HT-29 (cell line): ENCODE measurements at places on chromosomes 5 and 9. TPM values are rescaled to one million over a fixed set of nuclear protein-coding genes. Genes with fewer than 3 reads are reported as not detected.
A peak's percentile ranks its signal among the peaks of the same experiment; 100 is the strongest.

DNA sequence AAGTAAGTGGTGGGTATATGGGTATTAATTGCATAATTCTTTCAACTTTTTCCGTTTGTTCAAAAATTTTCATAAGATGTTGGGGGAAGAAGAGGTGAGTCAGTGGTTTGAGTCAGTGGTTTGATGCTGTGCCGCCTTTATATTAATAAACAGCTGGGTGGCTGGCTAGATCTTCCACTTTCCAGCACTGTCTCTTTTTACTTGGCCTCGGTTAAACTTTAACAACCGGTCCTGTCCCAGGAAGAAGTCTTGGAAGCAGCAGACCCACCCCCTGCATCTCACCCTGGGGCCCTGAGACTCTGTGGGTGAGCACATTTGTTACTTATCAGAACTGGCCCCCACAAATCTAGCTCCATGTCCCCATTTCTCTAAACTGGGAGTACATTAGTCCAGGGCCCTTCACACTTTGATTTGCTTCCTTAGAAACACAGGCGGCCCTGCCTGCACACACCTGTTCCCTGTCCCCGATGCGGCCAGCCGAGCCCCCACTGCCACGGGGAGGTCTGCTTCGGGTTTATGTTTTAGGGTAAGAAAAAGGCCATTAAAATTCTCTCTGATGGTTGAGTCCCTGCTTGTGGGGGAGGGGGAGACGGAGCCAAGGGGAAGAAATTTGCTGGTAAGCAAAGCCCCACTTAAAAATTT, 90.7 kb downstream of the PTCH1 start:
- DNase-seq = peak; percentile 65

DNA sequence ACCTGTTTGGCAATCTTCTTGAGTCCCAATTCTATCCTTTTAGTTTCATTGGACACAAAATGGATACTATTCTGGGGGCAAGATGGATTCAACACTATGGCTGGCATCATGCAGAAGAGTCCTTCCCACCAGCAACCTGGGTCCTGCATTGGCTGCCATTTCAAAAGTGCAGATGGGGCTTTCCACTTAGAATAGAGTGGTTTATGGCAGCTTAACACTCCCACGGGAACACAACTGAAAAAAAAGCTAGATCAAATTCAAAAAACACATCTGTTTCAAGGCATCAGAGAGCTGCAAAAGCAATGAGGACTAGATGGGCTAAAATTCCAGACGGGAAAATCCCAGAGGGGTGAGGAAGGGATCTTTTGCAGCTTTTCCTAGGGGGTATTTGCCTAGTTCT, 11.2 kb upstream of the HMHB1 start:
- no peak for DNase-seq

DNA sequence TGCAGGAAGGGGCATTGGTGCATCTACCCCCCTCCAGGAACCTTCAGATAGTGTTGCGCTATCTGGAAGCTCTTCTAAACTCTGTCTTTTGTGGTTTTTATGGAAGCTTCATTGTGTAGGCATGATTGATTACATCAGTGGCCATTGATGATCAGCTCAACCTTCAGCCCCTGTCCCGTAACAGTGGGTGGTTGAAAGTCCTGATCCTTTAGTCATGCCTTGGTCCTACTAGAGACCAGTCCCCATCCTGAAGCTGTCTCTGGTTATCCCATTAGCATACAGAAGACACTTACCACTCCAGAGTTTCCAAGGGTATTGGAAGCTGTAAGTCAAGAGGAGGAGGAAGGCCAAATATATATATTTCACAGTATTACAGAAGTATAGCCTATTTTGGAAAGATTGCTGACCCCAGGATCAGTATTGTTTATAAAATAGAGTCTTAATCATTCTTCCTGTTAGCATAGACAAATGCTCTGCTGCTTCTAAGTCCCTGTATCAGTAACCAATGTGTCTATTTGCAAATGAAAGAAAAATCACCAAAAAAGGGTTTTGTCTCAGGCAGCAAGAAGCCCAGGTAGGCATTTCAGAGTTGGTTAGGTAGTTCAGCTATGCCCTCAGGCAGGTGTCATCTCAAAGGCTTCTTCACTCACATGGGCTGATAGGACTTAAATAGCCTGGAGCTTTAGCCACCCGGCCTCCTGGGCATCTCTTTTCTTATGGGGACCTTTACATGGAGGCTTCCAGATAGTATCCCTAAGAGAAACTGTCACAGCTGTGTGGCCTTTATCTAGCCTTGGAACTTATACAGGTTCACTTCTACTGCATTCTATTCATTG, 41.6 kb downstream of the SPIN1 start:
- DNase-seq = no peak

- DNase-seq = no peak
Observed at GRCh38 chr5:123651234-123651633, 139.3 kb downstream of the CSNK1G3 start.

DNA sequence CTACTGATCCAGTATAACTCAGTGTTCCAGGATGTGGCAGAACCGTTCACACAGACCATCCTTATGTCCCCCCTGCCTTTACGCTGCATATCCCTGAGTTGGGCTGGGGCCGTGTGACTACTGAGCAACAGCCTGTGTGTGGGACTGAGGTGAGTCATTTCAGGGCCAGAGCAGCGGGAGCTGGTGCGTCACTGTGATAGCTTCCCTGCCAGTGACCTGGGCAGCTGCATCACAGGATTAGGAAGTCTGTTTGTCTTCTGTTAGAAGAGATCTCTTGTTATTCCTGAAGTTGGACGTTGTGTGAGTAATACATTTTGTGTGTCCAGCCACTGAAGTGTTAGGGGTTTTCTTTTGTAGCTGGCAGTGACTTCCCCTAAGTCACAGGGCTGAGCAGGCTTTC, 35.6 kb downstream of the TPPP start:
- no peak for DNase-seq

DNA sequence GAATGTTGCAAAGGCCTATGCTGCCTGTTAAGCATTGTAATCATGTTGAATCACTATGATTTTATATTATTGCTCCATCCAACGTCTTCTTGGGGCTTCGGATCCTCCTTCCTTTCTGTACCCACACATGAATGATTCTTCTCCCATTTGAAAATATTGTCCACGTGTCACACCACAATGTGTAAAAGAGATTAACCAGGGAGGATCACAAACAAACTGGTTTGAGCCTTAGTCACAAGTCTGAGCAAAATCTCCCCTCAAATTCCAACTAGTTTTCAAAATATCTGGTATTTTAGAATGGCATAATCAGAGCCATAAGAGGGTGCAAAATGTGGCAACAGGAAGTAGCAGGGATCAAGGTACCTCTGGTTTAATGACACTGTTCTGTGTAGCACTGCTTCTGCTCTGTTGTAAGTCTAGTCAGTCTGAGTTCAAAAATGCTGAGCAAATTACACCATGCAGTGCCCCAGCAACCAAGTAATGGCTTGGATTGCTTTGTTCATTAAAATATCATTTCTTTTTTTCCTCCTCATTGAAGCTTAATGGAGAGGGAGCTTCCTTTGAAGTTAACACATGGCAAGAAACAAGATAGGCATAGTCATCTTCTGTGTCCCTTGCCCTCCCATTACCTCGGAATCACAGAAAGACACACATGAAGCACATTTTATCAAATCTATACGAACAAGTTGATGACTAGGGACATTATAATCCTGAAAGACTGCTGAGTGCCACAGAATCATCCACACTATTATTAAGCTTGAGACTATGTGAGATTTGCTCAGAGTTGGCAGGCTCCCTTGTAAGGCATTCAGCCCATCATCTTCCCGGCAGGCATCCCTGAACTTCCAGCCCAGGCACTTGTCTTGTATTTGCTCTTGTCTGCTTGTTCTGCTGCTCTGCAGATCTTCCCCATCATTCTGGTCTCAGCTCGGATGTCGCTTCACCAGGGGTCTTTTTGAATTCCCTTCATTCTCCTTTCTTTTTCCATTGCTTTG, 102.0 kb upstream of the PRLR start:
- DNase-seq = no peak

DNA sequence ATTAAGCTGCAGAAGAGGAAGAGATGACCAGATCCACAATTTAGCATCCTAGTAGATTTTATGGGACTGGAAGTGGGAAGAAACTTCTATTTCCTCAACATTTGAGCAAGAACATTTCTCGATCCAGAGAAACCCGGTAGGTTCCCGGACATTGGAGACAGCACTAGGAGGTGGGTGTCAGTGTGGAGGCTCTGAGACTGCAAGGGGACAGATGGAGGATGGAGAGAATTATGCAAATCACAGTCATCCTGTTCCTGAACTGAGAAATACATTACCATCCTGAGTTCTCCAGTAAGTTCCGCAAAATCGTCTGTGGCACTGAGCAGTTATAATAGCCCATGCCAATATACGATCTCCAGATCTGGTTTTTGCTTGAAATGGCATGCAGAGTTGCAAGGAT, 25.6 kb downstream of the GLDC start:
- no peak for DNase-seq

DNA sequence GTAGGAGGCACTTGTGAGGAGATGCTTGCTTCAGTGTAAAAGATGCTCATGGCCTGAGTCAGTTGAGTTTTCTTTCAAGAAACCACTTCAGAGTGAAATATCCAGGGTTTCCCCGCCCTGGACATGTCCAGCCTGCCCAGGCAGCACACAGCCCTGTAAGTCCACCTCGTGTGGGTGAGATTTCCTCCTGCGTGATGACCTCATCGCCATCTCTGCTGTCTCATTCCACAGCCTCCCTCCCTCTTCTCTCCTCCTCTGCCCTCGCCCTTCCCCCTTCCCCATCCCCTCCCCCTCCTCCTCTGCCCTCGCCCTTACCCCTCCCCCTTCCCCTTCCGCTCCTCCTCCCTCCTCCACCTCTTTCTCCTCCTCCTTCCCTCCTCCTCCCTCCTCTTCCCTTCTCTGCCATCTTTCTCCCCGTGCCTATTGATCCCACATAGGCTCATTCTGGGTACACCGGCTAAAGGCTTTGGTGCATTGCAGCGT, 34.0 kb upstream of the NCS1 start:
- DNase-seq = no peak

DNA sequence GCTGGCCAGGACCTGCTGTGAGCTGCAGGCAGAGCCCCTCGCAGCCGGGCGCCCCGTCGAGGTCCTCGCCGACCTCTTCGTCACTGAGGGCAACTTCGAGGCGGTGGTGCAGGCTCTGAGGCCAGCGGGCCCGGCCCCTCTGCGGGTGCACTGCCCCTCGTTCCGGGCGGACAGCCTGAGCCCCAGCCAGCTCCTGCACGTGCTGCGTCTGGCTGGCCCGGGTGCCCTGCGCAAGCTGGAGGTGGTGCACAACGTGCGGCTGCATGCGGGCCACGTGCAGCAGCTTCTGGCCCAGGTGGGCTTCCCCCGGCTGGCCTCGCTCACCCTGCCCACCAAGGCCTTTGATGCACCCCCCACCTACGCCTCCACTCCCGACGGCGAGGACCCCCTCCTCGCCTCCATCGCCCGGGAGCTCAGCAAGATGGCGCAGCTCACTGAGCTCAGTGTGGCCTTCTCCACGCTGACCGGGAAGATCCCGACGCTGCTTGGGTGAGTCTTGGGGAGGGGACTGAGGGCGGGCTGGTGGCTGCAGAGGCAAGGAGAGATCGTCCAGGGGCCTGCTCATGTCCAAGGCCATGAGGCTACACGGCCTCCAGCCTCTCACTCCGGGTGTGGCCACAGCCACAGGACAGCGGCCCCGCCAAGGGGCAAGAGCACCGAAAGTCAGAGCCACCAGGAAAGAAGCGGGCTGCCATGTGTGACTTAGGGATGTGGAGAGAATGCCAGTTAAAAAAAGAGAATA, 825 bp downstream of the LRRC14B start:
- no peak for DNase-seq

DNA sequence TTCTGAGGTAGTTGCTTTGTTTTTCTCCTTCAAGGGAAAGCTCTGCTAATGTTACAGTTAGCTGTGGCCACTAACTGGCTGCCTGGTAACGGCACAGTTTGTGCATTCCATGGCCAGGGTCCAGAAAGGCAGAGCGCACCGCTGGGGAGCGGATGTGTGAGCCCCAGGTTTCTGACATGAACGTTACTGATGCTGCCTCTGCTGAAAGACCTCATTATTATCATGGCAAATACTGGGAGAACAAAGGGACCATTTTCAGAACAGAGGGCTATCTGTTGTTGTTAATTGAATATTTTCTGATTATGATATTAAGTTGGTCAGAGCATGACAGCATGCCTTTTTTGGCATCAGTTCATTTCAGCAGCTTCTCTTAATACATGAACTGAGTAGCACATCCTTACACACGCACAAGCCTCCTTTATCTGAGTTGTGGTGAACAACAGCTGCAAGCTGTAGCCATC, 134.1 kb downstream of the NUDT12 start:
- DNase-seq = no peak

- DNase-seq = no peak
Observed at GRCh38 chr5:96637196-96637595, 25.0 kb upstream of the CAST start.

GRCh38 chr5:163758283-163758711, 252.9 kb downstream of the MAT2B start:
- DNase-seq = no peak

- peak; percentile 37 for DNase-seq
Observed at GRCh38 chr9:125663127-125663526, 43.9 kb downstream of the MAPKAP1 start.

- no peak for DNase-seq
Observed at GRCh38 chr5:174352681-174353080, 307.2 kb downstream of the NSG2 start.

DNA sequence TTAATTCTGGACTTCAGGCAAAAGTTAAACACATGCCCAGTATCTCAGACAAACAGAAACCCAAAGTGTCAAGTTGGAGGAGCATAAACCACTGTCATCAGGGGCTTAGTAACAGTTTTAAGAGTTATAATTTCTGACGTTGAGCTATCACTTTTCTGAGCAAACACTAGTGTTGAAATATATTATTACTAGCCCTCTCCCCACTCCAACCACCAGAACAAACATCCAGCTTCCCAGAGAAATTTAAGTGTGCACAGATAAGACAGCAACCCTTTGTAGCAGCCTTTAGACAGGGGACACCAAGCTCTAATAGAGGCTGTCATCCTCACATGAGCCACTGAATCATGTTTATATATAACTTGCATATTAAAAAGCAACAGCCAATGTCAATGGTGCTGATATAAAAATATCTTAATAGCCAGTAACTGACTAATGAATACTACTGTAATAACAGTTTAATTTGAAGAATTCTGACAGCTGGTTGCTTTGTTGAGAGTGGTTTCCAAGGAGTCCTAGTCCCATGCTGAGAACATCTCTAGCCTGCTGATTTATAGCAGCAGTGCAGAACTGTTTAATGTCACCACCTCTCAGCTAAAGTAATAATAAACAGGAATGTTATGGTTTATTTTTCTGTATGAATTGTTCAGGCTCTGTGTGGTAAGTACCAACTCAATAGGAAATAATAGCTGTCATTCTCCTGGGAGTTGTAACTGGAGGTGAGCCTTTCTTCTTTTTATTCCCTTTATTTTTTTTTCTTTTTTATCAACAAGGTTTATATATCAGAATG, 528.7 kb upstream of the ZNF608 start:
- DNase-seq = no peak

CYLC2 gene
- not detected in 2 replicates for total RNA-seq

SSNA1 gene
- total RNA-seq = 184 and 208 TPM in 2 replicates

PCDHB5 gene
- total RNA-seq = not detected in 2 replicates

COL23A1 gene
- not detected in 2 replicates for total RNA-seq

ZNF618 gene
- total RNA-seq = 0.20 and 0.39 TPM in 2 replicates

TMEM245 gene
- total RNA-seq = 14.8 and 17.1 TPM in 2 replicates

BSPRY gene
- 31.5 and 34.1 TPM in 2 replicates for total RNA-seq

DMGDH gene
- total RNA-seq = not detected in 2 replicates

CATSPER3 gene
- total RNA-seq = not detected in 2 replicates
